Foreskin keratinocyte (primary cell): ENCODE measurements at places on chromosomes 6 and 20.
A peak's percentile ranks its signal among the peaks of the same experiment; 100 is the strongest.

- no peak for DNase-seq
Observed at GRCh38 chr6:151002491-151002935, 137.0 kb downstream of the MTHFD1L start.

DNA sequence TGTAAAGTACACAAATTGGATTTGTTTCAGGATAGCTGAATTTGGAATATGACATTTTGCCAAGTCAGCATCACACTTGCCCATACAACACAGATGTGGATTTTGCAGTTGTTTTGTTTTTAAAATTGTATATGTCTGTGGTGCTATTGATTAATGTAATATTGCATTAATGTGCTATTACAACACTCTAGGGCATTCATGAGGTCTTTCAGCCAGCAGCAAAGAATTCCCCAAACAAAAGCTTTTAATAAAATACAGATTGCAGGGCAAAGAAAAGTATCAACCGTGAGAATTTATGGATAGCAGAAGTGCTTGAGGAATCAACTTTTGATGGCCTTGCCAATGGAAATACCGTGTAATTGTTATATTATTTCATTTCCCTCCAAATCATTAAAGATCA lies 144.9 kb downstream of the AIG1 start:
- DNase-seq = no peak

DNA sequence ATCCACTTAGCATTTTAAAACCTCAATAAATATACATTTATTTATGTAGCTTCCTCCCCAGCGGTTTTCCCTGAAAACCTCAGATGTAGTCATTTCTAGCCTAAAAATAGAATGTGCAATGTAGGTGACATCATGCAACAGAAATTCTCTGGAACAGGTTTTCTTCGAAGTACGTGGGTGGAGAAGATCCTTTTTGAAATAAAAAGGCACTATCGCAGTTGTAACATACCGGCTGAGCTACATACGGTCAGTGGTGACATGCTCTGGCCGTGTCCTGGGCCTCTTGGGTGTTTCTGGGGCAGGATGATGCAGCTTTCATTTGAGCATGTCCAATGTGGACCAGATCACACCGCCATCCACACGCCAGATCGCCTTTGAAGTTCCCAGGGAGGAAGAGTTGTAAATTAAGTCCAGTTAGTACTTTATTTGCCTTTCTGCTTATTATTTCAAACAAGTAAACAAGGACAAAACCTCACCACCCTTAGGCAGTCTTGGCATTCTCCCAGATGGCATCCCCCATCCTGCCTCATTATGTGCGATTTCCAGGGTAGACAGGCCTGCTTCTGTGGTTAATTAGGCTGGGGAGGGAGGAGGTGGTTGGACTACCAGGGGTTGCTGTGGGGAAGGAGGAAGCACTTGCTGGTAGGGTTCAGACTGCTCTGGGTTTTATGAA lies 109.5 kb upstream of the CLDN20 start:
- peak; percentile 75 for DNase-seq

DNA sequence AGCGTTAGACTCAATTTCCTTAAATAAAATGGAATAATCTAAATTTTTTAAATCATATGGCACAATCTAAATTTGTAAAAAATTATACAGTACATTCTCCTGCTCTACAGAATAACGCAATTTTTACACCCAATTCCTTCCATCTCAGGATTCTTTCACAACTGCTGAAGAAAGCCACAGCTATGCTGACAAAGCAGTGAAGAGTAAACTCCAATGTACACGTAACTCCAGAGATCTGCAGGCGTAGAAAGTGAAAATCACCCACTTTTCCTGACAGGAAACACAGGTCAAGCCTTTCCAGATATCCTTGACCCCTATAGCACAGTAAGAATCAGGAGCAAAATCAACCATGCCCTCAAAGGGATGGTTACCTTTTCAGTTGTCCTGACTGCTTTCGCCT lies 27.4 kb downstream of the EPHA7 start:
- no peak for DNase-seq

DNA sequence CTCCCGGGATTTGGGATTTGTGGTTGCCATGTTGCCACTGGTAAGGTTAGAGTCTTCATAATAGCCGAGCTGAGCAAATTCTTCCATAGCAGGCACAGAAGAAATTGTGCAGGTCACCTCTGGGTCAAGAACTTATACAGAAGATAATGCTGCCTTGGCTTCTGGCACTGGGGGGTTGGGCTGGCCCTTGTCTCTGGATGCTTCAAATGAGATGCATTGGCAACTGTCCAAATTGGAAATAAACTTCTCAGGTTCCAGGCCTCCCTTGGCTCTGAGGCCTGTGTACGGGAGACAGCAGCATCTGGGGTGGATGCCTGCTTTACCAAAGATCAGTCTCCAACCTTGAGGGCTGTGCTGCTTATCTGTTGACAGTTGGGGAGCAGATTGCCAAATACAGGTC lies 26.2 kb downstream of the MYO6 start:
- DNase-seq = no peak

DNA sequence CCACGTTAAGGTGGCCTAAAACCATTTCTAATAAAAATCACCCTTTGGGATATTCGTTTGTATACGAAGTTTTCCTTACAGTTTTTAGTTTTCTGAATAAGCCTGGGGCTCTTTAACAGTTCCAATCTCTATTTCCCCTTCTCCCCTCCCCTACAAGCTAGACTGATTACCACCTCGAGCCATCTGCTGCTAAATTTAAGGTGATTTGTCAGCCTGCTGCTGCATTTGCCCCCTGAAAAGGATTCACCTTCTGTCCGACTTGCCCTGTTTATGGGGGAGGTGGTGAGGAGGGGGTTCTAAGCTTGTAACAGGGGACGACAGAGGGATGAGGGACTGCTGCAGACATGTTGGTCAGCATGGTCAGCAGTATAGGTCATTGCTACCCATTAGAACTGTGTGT lies 146.3 kb downstream of the JARID2 start:
- no peak for DNase-seq

- peak; percentile 82 for DNase-seq
Observed at GRCh38 chr6:20969551-20969950, 435.3 kb downstream of the CDKAL1 start.
